ENCODE measurements at places on chromosomes 6 and 20.

GRCh38 chr6:148523551-148523950 is 180.9 kb downstream of the SASH1 start:
- no peak for DNase-seq

GRCh38 chr6:41674231-41675000 is 36.1 kb downstream of the MDFI start:
- DNase-seq, result no peak

DNA sequence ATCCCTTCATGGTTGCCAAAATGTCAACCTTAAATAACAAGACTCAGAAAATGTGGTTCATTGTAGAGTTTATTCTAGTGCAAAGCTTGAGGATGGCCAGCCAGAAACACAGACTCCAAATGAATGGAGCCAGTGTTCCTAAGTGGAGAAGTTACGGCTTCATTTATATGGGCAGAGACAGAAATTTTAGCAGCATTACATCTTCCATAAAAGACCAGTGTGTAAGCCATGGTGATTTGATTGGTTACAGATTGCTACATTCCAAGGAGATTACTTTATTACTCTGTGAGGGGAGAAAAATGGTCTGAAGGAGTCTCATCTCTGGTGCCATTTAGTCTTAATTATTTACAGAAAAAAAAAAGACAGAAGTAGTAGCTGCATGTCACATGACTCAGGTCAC is 97.8 kb downstream of the OTOR start:
- no peak for DNase-seq

DNA sequence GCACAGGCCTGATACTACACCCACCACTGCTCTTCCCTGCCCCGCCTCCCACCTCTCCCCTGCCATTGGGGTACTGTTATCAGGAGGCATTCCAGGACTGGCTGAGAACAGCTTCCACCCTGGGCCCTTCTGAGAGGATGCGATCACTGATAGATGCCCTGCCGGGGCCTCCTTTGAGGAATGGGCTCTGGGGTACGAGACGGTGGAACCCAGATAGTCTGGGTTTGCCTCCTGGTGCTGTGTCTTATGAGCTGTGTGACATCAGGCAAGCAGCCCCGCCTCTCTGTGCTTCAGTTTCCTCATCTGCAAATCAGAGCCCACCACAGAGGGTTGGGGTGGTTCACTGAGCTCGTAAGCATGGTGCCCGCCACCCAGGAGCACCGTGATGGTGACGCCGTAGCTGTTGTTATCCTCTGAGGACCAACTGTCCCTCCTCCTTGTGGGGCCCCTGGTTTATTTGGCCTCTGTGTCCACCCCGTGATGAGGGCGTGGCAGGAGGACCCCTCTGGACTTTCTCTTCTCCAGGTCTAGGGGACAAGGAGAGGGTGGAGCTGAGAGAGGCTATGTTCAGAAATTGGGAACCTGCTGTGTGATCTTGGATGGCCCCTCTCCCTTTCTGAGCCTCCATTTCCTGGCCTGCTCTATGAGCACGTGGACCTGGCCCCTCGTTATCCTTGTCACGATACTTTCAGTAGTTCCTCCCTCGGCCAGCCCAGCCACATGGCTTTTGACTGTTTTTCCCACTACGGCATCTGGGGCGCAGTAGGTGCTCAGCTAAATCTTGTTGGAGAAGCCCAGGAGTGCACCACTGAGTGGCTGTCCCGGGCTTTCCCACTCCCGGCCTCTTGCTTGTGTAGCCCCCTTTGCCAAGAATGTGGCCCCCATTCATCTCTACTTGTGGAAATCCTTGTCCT is 18.3 kb downstream of the SRC start:
- DNase-seq, result no peak

DNA sequence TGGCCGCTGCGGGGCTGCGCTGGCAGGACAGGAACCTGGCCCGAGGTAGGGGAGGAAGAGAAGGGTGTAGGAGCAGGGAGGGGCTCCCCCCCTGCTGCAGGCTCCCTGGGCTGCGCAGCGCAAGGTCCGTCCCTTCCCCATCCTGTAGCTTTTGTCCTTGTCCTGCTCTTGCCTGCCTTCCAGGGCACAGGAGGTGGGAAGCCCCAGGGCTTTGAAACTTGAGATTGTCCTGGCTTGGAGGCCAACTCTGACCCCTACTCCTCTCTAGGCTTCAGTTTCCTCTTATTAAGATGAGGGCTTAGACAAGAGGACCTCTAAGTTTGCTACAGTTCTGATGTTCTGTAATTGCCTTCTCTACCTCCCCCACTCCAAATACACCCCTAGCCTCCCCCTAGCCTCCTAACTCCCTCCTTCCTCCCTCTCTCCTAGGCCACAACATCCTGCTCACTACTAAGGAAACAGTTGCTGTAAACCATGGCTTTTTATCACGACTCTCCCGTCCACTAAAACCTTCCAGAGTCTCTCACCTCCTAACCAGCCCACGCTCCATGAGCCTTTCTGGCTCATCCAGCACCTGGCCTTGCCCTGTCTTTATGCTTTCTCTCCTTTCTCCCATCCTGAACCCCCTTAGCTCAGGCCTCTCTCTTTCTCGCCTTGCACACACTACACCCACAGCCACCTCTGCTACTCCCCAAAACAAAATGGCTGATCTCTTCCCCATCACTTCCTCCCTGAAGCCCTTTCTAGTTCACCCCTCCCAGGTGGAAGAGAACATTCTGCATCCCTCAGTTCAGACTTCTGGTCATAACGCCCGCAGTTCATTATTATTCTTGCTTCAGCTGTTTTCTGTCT is 10.2 kb downstream of the UNC5CL start:
- DNase-seq, result no peak

- DNase-seq, result no peak
Measured at GRCh38 chr6:149015535-149016525, 269.0 kb downstream of the UST start.

DNA sequence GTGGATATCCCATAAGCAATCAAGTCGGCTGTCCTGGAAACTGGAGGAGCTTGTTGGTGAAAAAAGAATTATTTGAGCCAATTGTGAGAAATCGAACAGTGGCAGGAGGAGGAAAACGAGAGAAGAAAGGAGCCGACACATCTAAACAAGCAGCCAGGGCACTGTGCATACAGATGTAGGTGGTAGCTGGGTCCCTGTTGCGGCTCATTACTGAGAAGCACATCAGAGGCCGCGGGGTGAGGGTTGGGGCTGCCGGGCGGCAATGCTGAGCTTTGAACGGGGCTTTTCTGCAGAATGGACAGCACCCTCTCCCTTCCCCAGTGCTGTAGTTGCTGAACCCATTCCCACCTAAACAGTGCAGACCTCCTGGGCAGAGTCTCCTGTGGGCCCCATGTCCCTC is 4.1 kb upstream of the LEMD2 start:
- DNase-seq, result no peak

- no peak for DNase-seq
Measured at GRCh38 chr6:166553563-166554271, 32.8 kb downstream of the RAMACL start.

DNA sequence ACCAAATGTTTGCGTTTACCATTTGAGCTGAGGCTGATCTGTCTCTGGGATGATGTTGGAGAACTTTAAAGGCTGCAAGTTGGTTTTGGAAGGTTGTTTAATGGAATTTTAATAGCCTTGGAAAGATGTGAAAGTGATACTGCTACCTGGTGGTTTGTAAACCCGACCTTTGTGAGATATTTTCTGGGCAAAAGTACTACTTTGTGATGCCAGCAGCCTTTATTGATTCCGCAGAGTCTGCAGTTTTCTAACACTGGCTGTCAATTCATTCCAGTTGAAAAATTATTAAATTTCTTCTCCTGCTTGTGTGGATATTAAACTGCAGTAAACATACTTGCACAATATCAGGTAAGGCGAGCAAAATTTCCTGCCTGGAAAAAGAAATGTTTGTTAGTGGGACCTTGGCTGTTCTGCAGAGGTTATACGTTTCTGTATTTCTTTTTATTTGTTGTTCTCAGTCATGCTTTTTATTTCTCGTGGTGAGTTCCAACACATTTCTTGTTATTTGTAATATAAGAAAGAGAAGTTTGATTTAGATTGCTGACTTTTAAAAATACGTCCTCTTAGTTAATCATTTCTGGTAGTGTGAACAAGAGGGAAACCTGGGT is 322.5 kb downstream of the CDKAL1 start:
- DNase-seq, result no peak

GRCh38 chr6:24330137-24330732 is 27.6 kb downstream of the DCDC2 start:
- peak; percentile 57 for DNase-seq

- no peak for DNase-seq
Measured at GRCh38 chr6:7390226-7390878, 744 bp downstream of the RIOK1 start.

GRCh38 chr6:132570221-132570777 is at the start of gene TAAR6:
Gene TAAR6 (plus strand): TSS chr6:132570322. CDS start chr6:132570322, 0 bp downstream.
- DNase-seq, result no peak

DNA sequence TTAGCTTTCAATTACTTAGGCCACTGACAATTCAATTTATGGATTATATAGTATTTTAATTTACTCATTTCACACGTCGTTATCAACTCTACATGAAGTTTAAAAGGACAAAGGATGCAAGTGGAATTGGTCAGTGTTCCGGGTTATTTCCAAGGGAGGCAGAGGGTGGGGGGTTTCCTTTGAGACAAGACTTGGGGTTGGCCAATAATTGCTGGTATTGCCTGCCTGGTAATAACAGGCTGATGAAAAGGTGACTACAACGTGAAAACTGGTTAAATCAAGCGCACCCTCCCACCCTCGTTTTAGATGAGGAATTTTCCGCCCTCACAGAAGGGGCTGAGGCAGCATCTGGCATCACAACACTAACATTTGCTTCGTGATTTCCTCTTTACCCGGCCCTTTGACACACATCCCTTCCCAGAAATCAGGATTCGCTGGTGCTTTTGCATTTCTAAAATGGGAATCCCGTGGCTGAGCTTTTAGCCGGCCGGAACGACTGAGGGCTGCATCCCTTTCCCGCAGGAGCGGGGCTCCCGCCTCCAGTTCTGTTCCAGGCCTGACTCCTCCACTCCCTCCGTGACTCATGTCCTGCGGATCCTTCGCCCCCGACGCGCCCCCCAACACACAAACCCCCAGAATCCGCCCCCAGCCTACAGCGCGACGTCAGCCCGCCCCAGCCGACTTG is 999 bp upstream of the PIM1 start:
- no peak for DNase-seq

- peak; percentile 85 for DNase-seq
Measured at GRCh38 chr20:17530716-17531664, at the start of gene BFSP1. Gene BFSP1 (minus strand): TSS chr20:17531379. CDS start chr20:17531329, 50 bp downstream.

GRCh38 chr6:130178692-130179091 is 44.1 kb downstream of the SAMD3 start:
- DNase-seq, result peak; percentile 48

DNA sequence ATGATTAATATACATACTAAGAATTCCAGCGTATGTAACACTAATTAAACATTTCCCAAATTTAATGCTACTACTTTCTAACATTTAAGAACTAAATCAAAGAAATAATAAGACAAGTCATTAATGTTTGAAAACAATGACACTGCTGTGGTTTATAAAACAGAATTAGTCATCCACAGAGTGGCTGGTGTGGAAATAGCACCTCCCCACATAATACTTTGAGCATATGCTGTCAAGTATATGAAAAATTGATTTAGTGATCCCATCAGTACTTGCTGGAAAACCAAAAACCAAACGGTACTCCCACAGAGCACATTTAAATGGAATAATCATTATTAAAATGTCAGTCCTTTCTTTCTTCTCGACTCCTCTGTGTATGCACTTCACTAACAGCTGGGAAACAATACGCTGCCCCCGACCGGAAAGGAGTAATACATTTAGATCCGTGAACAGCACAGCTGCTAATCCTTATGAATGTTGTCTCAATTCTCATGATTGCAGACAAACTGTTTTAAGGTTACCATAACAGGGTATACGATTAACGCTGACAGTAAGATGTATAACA is 78.4 kb downstream of the PREP start:
- DNase-seq, result peak; percentile 18

DNA sequence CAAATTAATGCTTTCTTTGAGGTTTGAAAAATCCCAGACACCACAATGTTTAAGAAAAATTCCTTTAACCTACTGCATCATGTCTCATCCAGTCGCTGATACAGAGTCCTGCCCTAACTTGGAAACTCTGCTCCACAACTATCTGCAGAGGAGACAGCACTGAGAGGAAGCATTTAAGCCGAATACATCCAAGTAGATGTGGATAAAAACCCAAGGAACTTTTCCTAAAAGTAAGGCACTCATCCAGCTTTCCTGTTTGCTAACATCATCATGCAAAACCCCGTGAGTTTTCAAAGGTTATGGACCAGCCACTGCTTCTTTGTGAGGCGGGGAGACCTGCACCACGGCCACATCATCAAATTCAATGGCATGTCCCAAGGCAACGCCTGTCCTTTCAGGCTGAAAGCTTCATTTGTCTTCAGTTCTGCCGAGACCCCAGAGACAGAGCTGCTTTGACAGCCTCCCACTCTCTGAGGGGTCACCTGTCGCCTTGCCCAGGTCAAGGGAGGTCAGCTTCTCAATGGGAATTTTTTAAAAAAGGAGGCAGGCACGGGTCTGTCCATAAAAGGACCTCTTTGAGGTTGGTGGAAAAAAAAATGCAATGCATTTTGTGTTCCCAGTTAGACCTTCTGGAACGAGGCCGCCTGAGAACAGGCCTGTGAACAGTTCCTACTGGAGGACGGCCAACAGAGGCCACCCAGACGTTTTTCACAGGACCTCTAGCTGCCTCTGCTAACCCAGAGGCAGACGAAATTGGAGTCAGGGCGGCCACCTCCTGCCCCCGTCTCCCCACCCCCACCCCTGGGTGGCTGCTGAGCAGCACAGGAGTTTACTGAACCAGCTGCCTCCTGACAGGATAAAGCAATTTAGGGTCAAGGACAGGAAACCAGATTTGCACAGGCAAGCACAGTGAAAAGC is 142.5 kb upstream of the HDDC2 start:
- peak; percentile 76 for DNase-seq

GRCh38 chr6:11025921-11026635 is 18.0 kb downstream of the ELOVL2 start:
- DNase-seq, result no peak

GRCh38 chr20:40016890-40017289 is 672.1 kb downstream of the MAFB start:
- no peak for DNase-seq

GRCh38 chr6:108260126-108260808 is 573 bp downstream of the SNX3 start:
- DNase-seq, result peak; percentile 33

GRCh38 chr20:55761100-55761499 is 244.2 kb downstream of the CBLN4 start:
- peak; percentile 48 for DNase-seq

DNA sequence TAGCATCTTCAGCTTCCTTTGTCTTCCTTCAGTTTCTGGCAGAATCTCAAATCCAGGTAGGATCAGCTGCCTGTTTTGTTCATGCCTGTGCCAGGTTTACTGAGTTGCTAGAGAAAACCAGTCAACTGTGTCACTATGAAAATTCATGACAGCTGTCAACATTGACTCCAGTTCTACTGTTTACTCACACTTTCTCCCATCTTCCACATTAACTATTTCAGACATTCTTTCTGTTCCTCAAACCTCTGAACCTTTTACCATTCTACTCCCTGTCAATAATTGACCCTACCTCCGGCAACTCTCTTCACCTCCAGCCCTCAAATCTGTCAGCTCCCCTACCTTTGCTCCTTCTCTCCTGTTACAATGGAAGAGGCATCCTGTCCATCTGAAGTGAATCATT is 8.5 kb downstream of the ENPP4 start:
- no peak for DNase-seq

GRCh38 chr6:147933224-147933623 is 409.4 kb upstream of the SASH1 start:
- DNase-seq, result no peak

- no peak for DNase-seq
Measured at GRCh38 chr6:141977782-141978181, 154.9 kb upstream of the GJE1 start.

GRCh38 chr20:8018958-8019245 is 659 bp downstream of the TMX4 start:
- peak; percentile 65 for DNase-seq

Measured in stomach (tissue), 19 donors.